Pons (tissue), 1 donor: ENCODE measurements at places on chromosomes 4 and X.

DNA sequence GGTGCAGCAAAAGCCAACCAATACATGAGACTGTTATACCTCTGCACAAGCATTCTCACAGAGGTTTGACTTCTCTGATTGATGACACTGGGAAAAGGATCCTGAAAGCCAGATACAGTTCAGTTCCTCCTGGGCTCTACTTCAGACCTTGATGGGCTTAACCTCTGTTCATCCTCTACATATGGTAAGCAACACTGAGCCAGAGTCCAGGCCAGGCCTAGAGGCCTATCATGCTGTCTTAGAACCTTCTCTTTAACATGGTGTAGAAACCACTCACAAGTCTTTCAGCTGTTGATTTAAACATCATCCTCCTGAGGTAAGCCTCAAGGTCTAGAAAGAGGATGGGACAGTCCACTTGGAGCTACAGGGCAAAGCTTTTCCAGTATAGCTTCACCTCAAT, 9.2 kb downstream of the MAD2L1 start:
- DNase-seq = no peak

DNA sequence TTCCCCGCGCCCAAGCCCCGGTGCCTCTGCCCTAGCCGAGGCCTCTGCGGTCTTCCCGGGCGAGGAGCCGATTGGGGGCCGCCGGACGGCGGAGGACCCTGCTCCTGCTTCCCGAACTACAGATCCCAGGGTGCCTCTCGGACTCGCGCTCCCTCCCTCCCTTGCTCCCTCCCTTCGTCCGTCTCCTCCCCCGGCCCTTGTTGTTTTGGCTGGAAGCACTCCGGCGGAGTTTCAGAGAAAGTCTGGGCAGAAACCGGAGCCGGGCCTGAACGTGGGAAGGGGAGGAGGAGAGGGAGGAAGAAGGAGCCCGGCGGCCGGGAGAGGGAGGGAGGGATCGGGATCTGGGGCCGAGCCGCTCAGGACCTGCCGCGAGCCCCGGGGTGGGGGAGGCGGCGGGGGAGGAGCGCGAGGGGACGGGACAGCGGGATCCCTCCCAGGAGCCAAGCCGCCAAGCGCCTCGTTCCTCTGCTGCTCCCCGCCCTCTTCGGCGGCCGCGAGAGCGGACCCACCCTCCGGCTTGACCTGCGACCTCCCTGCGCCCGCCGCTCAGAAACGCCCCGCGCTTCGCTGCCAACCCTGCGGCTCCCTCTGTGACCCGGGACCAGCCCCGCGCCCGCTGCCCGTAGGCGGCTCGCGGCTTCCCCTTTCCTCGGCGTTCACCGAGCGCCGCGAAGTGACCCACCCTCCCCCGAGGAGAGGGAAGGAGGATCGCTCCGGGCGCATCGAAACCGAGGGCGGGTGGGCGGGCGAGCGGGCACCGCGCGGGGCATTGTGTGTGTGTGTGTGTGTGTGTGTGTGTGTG, 496 bp upstream of the GAB1 start:
- peak; percentile 85 for DNase-seq

GRCh38 chrX:134758652-134759051, 100.4 kb upstream of the PLAC1 start:
- no peak for DNase-seq

GRCh38 chr4:139299536-139299935, 1.8 kb upstream of the NAA15 start:
- DNase-seq = no peak

GRCh38 chrX:81120936-81121371, 80.8 kb downstream of the HMGN5 start:
- peak; percentile 81 for DNase-seq

GRCh38 chr4:53551958-53552357, 39.3 kb downstream of the LNX1 start:
- DNase-seq = no peak

DNA sequence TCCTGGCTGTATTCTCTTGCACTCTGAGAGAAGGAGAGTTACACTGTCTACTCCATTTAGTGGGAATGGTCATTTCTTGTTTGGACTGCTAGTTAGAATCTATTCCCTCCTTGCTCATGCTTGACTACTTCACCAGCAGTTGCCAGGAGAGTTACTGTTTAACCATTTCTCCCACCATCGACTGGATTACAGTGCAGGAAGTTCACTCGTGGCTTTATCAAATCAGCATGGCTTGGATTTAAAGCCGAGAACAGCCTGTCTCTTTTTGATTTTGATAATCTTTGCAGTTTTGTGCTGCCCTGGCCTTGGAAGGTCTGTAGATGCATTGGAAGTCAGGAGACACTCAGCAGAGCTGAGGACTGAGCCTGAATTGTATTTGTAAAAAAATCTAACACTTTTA, 3.2 kb downstream of the GBA3 start:
- DNase-seq = no peak

DNA sequence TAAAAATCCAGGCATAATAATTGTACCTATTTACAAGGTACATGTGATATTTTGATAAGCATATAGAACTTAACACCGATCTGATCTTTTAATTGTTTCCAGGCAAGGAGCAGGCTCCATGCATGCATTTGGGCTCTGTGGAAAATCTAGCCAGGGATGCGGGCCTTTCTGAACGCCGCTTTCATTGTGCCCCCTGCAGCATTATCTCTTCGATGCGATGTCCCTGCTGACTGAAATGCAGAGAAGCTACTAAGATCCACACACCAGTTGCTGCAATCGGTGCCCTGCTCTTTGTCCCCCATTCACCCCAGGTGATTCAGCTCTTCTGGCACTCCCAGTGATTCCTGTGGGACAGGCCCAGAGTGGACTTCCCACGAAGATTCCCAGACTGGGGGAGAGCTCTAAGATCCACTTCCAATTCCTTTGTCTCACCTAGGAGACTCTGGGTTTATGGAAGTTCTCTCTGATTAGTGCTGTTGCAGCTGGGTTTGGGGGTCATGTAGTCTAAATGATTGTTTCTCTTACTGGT, 254.3 kb upstream of the AGA start:
- DNase-seq = no peak

- no peak for DNase-seq
Measured at GRCh38 chr4:177879851-177880250, 437.6 kb upstream of the AGA start.

GRCh38 chr4:70177090-70177489, 18.4 kb upstream of the ODAM start:
- DNase-seq = no peak

DNA sequence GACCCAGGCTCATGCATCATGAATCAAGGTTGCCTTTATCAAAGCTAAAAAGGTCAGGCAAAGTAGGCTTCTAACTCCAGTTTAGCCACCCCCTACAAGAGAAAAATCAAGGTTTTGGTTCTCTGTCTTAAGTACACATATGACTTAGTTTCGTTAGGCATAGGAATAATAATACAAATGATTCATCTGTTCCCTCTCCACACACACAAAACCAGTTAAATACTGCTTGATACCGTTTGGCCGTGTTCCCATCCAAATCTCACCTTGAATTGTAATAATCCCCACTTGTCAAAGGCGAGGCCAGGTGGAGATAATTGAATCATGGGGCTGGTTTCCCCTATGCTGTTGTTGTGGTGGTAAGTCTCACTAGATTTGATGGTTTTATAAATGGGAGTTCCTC, 226.2 kb downstream of the HS6ST2 start:
- DNase-seq = no peak

DNA sequence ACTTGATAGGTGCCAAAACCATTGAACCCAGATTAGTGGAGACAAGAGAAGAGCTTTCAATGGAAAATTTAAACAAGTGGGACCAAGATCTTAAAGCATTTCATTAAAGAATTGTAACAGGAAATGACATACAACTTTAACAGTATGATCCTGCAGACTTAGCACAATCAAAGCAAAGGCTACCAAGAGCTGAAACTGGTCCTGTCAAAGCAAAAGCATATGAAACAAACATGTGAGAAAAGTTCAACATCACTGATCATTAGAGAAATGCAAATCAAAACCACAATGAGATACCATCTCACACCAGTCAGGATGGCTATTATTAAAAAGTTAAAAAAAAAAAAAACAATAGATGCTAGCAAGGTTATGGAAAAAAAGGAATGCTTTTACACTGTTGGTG, 425.6 kb downstream of the IL1RAPL1 start:
- no peak for DNase-seq
